ENCODE measurements at places on chromosomes 3 and 15.
A peak's percentile ranks its signal among the peaks of the same experiment; 100 is the strongest.

GRCh38 chr3:11924518-11924917 lies 77.8 kb upstream of the TAMM41 start:
- no peak for DNase-seq

DNA sequence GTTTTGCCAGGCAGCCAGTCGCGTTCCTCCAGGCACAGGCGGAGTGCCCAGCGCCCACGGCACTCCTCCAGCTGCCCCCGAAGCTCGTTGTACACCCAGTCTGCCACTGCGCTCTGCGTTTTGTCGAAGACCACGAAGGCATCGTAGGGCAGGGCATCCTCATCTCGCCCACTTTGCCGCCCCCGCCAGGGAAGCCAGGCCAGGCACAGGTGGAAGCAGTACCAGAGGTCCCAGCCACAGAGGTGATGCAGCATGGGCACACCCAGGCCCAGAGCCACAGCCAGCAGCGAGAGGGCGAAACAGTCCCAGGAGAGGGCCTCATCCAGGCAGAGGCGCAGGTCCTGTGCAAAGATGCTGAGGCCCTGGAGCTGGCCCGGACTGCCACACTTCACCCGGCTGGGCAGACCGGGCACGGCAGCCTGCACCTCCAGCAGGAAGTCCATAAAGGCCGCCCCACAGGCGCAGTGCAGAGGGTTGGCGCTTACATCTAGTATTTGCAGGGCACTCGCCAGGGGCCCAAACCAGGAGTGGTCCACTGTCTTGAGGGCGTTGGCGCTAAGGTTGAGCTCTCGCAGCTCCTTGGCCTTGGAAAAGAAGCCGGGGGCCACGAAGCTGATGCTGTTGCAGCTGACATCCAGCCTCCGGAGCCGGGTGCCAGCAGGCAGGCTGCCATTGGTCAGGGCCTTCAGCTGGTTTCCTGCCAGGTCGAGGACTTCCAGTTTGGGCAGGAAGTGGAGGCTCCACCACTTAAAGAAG lies 3.7 kb downstream of the TLR9 start:
- DNase-seq, result no peak

DNA sequence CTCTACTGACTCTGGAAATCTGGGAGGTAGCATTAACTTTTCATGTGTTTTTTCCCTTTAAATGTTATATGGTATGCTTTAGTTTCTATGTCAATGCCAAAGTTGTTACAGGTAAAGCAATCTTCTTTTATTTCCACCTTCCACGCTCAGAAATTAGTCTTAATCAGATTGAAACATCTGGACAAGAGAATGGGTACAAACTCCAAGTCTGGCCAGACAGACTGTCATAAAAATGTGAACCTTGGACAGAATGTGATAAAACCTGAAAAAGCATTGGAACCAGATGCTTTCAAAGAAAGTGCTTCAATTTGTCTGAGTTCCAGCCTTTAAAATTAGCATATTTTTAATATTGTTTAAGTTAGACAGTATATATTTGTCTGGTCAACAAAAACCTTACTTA lies 110.7 kb upstream of the P2RY1 start:
- no peak for DNase-seq

DNA sequence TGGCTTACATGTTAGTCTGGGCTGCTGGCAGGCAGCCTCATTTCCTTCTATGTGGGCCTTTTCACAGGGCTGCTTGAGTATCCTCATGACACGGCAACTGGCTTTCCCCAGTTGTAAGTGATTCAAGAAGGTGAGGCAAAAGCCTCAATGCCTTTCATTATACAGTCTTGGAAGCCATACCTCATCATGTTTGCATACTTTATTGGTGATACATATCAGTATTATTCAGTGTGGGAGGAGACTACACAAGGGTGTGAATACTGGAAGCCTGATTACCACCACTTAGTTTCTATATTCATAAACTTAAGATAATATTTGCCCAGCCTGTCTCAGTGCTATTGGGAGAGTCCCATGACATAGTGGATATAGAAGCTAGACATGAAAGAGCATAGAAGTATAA lies 346.8 kb downstream of the SOX2 start:
- no peak for DNase-seq

DNA sequence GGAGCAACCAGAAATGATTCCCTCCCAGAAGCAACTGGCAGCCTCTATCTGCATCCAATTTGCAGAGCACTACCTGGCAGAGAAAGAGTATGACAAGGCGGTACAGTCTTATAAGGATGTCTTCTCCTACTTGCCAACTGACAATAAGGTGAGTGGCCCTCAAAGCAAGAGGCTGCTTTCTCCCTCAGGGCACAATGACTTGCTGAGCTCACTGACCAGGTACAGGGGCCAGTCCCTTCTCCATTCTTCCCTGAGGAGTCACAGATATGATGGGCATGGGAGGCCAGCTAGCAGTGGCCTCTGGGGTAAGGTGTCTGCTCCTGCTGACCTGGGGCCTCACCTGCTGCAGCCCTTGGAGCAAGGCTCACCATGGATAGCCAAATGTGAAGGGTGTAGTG lies 20.3 kb downstream of the CSRNP1 start:
- DNase-seq, result no peak

- DNase-seq, result no peak
These were observed 10.1 kb downstream of the TERC start for GRCh38 chr3:169754711-169755110.

DNA sequence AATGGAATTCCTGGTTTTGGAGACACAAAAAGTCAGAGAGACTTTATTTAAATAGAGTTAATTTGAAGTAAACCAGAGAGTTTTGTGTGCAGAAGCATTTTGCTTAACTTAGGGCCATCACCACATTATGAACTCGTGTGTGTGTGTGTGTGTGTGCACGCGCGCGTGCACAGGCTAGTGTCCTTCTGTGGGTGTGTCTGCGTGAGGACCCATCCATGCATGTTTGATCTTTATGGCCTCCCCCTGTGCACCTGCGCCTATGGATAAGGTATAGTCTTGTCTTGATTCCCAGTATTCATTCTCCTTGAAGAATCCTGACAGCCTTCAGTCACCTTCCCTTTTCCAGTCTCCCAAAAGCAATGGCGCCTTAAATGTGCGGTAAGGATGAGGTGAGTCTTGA lies 26.0 kb downstream of the MUC20 start:
- no peak for DNase-seq

- no peak for DNase-seq
These were observed 13.5 kb upstream of the STIMATE start for GRCh38 chr3:52910823-52911222.

DNA sequence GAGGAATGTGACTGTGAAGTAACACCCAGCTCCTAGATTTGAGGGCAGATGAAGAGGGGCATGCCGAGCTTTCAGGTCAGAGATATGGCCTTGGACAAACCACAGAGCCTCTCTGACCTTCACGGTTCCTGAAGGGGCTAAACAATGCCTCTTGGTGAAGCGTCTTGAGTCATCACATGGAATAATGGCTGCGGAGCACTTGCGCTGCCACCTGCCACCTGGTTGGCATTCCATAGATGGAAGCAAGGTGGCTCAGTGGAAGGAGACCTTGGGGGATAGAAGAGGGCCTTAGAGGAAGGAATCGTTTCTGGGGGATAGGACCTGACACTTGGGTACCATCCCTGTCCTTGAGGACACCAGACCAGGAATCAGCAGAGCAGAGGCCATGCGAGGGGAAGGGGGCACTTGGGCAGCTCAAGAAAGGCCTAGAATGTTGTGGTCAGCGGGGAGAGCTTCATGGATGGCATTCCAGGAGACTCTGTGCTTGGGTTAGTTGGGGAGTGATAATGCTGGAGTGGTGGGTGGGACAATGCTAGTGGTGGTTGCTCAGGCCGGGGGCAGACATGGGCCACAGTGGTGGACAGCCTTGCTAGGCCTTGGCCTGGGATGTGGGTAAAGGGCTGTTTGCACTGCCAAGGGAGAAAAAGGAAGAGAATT lies 12.6 kb downstream of the MRAS start:
- DNase-seq, result no peak

DNA sequence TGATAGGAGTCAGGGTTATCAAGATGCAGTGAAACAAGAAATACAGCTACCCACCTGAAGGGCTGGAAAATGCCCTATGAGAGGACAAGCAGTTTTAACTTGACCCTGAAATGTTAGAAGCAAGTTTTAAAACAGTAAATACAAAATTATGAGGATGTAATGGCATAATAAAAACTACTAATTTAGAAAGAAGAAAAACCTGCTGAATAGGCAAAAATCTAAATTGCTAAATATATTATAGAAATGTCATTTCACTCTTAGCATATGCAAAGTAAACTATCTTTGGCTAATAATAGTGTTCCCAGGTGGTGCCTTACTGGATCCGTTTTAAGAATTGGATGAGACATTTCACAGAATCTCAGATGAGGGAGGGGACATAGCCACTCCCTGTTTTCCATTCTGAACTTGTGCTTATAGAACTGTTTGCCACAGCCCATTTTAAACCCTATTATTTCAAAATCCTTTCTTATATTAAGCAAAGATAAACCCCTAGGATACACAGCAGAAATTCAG lies 294.6 kb downstream of the LSAMP start:
- DNase-seq, result no peak

- no peak for DNase-seq
These were observed 8.0 kb downstream of the CHD2 start for GRCh38 chr15:92907896-92908712.

- DNase-seq, result no peak
These were observed 11.3 kb downstream of the NR2F2 start for GRCh38 chr15:96341513-96342405.

GRCh38 chr15:38354315-38354929 lies 99.5 kb upstream of the FAM98B start:
- peak; percentile 0 for DNase-seq

DNA sequence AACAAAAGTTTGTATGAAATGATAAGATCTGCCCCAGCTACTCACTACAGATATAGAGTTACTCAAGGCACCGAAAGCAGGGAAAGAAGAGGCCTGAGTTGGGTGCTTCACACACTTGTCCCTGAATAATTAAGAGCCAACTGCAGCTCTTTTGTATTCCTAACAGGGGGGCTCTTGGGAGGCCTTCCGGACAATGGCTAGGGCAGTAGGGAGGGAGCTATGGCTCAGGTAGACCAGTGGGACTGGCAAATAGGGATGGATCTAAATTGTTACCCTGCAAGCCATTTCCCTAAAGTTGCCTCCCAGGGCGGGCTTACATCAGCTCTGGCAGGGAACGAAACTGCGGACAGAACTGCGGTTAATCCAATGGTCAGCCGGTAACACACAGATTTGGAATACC lies 6.2 kb downstream of the SEMA5B start:
- no peak for DNase-seq

DNA sequence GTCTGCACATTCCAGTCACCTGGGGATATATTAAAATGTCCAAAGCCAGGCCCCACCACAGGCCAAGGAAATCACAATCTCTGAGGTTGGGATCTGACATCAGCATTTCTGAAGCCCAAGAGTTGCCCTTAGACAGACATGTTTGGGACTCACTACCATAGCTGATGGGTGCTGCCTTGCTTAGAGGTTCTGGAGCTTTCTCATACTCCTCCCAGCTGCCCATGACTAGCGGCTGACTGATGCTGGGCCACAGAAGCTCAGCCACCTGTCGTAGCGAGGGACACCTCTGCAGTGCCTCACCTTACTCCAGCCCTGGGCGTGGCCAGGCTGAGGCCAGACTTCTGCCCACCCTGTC lies 58.8 kb upstream of the XCR1 start:
- no peak for DNase-seq

DNA sequence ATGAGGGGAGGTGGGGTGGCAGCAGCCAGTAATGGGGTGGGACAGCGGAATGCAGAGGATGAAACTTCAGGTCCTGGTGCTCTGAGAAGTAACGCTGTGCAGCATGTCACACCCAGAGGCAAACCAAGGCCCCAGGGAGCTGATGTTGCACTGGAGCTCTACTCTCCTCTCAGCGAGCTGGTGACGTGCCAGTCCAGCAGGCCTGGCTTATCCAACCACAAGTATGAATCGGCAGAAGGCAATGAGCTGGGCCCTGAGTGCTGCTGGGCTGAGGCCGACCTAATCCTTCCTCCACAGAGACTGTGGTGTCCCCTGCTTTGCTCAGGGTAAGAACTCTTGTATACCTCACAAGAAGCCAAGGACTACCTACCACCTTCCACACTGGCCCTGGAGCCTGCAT lies 30.5 kb downstream of the CD86 start:
- no peak for DNase-seq

DNA sequence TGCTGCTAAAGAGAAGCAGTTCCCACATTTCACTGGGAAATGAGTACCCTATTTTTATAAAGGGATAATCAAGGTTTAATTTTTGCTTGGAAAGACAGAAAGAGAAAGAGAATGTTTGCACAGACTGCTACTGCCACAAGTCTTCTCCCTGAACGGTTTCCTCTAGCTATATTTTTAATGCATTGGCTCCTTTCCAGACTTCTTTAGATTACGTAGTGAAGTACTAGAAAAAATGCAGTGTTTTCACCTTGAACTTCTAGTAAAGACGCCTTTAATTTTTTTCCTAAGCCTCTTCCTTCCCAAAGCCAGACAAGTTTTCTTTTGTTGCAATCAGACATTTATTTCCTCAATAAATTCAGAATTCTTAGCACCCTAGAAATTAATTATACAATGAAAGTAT lies 248.3 kb upstream of the CCDC54 start:
- no peak for DNase-seq

DNA sequence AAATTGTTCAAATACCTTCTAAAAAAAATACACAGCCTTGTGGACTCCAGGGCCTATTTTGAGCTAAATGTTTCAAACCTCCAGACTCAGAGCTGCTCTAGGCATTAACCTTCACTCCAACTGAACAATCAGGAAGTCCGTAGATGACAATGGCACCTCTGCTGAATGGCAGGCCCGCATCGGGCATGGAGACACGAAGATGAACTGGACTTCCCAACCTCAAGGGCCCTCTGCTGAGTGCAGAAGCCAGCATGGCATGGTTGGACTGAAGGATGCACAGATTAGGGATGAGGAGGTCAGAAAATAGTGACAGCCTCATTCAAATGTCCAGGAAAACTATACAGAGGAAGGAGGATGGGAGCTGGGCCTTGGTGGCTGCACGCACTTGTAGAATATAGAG lies 2.2 kb downstream of the FAM174B start:
- DNase-seq, result no peak

GRCh38 chr15:90642464-90643300 lies 74.5 kb upstream of the BLM start:
- DNase-seq, result no peak

- DNase-seq, result no peak
These were observed 23.5 kb upstream of the SLC24A5 start for GRCh38 chr15:48097264-48097663.

DNA sequence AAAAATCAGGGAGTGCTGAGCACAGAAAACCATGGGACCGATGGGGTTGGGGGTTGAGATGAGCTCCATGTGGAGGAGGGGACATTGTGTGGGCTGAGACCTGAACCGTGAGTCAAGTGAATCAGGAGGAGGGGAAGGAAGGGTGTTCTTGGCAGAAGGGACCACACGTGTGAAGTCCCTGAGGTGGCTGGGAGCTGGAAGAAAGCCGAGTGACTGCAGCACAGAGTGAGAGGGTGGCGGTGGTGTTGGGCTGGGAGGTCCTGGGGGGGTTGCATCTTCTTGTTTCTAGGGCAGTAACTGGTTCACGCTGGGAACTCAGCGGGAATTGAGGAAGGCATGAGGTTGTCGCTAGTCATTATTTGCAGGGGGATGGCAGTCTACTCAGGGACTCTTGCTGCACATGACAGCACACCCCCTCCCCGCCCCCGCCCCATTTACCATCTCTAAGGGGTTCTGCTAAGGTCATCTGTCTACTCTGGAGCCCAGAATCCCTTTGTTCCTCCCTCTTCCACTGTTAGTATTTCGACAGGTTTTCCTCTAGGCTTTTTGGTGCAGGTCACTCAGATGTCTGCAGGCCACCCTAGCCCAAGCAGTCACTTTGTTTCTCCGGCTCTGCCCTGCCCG lies 254.3 kb downstream of the TLE3 start:
- no peak for DNase-seq

- DNase-seq, result no peak
These were observed 89.3 kb downstream of the CCNL1 start for GRCh38 chr3:157070678-157070999.

- DNase-seq, result no peak
These were observed 632 bp downstream of the MTHFS start for GRCh38 chr15:79896131-79896633.

Data from NCI-H1105 (cell line).